ENCODE measurements at places on chromosomes 12 and 14.

- no peak for DNase-seq
These were observed 35.1 kb downstream of the WASHC3 start for GRCh38 chr12:102026728-102027127.

- DNase-seq, result no peak
These were observed 56.8 kb upstream of the PLXNC1 start for GRCh38 chr12:94091624-94092023.

DNA sequence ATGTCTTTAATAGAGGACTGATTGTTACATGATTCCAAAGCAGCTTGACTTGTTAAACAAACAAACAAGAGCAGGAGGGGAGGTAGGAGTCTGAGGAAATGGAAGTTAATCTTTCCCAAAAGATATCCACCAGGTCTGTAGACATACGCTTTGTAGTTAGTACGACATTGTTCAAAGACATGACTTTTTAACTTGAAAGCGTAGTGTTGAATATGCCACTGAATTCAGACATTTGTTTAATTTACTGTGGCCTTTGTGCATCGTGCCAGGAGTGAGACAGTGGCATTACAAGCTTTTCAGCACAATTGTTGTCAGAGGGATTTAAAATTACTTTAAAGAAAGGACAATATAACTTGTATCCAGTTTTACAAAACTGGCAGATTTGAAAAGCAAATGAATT lies 53.0 kb downstream of the SAV1 start:
- no peak for DNase-seq

DNA sequence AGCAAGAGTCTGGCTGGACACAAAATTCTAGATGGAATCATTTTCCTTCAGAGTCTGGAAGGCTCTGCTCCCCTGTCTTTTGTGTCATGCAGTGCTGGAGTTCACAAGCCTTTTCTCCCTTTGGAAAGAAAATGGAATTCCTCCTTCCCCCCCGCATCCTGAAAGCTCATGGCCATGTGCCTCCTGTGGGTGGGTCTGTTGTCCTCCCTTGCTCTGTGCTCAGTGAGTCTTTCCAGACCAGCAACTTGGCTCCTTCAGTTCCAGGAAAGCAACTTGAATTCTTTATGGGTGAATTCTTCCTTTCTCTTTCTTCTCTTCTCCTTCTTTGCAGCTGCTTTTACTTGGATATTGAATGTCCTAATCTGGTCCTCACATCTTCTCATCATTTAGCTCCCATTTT lies 70.2 kb downstream of the TUNAR start:
- DNase-seq, result no peak

GRCh38 chr12:99910342-99910741 lies 74.4 kb downstream of the ANKS1B start:
- DNase-seq, result no peak

Data from natural killer cell (primary cell).